Ammon's horn (tissue), 1 donor: ENCODE measurements at places on chromosomes 11 and 22.

- DNase-seq: no peak
Observed at GRCh38 chr22:24421428-24421931, 5.9 kb upstream of the ADORA2A start.

DNA sequence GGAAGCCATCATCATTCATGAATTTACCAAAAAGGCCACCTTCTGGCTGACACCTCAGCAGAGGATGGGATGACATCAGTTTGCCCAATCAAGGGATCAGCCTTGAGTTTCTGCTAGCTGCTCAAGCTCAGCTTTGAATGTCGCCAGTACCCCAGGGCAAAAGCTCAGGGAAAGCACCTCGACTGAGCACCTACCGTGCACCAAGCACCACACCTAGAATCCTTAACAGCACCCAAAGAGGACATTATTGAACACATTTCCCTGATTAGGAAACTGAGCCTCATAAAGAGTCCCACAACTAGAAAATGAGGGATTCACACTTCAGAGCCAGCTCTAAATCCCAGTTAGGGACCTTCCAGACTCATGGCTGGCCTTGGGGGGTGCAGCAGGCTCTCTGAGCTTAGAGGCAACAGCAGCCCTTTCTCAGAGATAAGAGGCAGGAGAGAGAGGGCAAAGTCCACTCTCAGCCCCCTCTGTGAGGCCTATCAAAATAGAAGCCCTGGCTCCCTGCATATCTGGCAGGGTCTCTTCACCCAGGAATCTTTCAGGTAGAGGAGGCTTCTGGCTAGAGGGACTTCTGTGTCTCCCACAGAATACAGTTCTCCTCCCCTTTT lies 13.4 kb upstream of the DAGLA start:
- no peak for DNase-seq

- DNase-seq: no peak
Observed at GRCh38 chr22:30665786-30666185, 1.9 kb downstream of the DUSP18 start.

DNA sequence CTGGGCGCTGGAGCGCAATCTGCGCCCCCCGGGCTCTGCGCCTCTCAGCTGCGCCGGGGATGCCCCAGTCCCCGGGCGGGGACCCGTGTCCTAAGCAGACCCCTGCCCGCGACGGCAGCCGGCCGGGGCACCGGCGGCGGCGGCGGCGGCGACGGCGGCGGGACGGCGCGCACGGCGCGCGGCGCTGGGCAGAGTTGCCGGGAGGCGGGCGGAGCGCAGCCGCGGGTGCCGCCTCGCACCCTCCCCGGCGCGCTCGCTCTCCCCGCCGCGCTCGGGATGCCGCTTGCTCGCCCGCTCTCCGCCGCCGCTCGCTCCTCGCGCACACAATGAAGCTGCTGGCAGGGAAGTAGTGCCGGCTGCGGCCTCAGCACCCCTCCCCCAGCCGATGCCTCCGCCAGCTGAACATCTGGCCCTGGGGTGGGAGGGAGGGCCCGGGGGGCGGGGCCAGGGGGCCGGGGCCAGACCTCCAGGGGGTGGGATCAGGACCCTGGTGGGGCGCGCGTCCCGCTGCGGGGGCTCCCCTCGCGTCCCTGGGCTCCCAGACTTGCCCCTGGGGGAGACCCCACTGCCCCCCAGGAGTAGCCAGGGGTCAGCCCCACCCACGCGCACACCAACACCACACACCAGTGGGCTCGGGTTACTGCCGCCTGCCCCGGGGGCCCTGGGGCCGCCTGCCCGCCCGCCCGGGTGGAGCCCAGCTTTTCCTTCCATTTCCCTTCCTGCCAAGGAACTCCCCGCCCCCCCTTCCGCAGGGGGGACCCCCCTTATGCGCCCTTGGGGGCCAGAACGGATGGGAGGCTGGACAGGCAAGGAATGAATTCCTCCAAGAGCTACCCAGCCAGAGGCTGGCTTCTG lies at the start of gene RCOR2:
TSS of gene RCOR2 (minus strand) at position 328 of the 855 bp plus-strand sequence. CDS start 708 bp downstream, outside the sequence.
- DNase-seq: peak; percentile 91

- no peak for DNase-seq
Observed at GRCh38 chr11:73265853-73266645, 6.1 kb upstream of the P2RY6 start.

DNA sequence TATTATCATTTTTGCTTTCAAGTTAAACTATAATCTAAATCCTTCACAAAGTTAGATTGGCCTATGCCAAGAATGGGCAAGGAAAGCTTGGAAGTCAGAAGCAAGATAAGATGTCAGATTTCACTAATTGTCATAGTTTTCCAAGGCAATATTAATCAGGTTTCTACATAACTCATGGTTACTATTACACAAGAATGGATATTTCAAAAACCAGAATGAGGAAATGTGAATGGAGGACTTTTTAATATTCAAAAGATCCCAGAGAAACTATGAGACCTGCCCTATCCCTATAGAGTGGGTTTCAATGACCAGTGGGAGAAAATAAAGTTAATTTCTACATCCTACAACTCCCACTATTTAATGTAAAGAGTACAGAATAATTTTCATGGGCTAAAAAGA lies 203.2 kb downstream of the CASP12 start:
- DNase-seq: no peak

DNA sequence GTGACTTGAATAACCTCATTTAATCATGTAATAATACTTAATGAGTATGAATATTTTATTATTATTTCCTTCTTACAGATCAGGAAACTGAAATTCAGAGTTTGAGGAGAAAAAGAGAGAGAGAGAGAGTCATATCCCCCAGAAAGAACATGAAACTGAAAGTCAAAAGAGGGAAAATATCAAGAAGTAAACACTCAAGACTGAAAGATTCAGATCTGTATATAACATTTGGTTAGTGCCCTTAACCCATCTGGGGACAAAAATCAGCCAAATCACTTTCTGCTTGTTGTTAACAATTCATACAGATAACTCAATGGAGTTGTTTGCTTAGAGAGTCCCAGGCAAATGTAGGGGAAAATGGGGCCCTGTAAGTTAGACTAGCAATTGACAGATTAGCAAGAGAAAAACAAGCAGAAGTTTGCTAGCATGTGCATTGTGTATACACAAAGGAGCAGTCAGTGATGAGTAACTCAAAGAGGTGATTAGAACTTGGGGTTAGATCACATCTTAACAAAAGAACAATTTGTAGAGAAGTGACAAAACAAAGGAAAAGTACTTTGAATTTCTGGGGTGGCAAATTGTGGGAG lies 25.9 kb upstream of the MMP13 start:
- no peak for DNase-seq

DNA sequence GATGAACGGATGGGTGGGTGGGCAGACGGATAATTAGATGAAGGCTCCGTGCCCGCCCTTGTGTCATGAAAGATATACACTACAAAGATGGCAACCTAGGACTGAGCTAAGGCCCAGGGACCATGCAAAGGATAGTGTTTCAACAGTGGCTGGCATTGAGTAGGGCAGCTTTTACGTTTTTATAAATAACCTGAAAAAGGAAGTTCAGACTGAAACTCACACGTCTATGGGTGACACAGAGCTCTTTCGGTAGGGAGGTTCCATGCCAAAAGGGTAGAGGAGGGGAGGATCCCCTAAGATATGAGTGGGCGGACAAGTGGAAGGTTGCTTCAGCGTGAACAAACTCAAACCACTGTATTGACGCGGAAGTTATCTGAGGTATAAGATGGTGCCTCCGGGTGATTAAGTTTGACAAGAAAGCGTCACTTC lies 90.5 kb downstream of the UBASH3B start:
- peak; percentile 34 for DNase-seq

DNA sequence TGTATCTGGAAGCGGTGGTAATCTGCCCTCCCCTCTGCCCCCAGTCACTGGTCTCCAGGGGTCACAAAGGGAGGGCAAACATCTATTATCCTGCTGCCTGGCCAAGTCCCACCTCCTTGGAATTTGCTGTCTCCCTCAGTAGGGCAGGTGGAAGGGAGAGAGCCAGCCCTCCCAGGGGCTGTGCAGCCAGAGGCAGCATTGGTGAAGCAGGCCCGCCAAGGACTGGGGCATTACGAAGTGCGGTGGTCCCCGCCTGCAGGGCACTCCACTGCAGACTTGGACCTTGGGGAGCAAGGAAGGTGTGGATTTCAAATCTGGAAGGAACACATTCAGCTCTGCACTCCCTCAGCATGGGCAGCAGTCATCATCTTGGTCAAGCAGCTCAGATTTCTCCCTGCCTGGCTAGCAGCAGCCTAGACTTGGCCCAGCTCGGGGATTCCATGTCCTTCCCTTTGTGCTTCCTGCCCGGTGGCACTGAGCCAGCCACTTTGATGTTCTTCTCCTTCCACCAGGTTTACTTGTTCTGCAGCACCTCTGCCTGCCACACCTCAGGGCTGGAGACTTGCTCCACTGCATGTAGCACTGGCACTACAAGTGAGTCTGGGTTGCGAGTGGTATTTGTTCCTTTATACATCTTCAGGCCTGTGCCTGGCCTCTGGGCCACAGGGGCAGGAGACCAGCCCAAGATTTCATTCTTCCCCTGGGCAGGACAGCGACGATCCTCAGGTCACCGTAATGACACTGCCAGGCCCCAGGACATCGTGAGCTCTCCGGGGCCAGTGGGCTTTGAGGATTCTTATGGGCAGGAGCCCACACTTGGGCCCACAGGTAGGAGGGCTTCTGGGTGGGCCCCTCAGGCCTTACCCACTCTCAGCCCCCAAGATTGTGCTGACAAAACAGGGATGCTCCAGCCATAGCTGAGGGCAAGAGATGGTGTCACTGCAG lies 7.4 kb downstream of the ZP1 start:
- no peak for DNase-seq

GRCh38 chr11:34749666-34750659 lies 129.1 kb downstream of the EHF start:
- DNase-seq: peak; percentile 58

DNA sequence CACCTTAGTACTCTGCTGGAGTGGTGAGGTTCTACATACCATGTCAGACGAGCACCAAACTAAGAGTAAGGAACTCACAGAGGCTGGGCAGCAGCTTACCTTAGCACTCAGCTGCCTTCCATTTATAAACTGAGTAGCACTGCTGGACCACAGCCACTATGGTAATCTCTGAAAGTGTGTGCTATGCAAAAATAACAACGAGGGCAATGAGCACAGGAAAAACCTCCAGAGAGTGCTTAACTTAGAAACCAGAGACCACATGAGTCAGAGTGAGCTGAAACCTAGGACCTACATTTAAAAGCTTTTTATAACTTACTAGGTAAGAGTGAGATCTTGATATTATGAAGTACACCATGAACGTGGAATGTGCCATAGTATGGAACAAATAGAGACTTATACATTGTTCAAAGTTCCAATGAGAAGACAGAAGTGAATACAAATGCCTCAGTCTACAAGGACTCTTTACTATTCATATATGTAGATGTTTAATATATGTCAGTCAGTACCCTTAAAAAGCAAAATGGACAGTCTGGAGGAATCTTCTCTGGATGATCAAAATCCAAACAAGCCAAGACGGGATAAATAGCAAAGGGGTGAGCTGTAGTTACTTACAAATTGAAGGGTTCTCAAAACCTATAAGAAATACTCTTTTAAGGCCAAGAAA lies 17.2 kb upstream of the CD59 start:
- no peak for DNase-seq

GRCh38 chr11:122101625-122102291 lies 14.3 kb downstream of the BLID start:
- DNase-seq: peak; percentile 96

- DNase-seq: no peak
Observed at GRCh38 chr11:75291741-75292140, 51.2 kb downstream of the TPBGL start.

GRCh38 chr22:35915477-35916013 lies 113.1 kb downstream of the RBFOX2 start:
- peak; percentile 21 for DNase-seq

DNA sequence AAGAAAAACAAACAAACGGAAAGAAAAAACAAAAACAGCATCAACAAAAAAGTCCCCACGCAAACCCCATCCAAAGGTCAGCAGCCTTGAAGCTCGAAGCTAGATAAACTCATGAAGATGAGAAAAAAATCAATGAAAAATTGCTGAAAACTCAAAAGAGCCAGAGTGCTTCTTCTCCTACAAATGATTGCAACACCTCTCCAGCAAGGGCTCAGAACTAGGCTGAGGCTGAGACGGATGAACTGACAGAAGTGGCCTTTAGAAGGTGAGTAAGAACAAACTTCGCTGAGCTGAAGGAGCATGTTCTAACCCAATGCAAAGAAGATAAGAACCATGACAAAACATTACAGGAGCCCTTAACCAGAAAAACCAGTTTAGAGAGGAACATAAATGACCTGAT lies 18.4 kb upstream of the FTH1 start:
- no peak for DNase-seq

GRCh38 chr11:19995145-19995544 lies 165.1 kb downstream of the DBX1 start:
- no peak for DNase-seq

DNA sequence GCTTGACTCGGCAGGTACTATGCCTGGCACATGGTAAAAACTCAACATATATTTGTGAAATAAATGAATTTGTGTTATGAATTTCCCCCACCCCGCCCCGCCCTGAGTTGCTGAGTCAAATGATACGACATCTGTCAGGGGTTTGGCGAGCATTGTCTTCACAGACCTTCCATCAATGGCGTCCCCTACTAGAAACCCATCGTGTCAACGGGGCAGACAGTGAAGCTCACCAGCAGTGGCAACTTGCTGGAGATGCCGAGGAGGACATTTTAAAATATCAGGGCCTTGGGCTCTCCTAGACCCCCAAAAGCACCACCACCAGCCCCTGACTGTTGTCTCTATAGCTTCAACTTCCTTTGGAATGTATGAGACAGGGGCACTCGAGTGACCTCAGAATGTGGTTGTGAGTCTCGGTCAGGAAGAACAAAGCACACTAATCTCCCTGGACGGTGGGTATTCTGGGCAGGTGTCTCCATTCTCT lies 761 bp upstream of the NXF1 start:
- DNase-seq: no peak

DNA sequence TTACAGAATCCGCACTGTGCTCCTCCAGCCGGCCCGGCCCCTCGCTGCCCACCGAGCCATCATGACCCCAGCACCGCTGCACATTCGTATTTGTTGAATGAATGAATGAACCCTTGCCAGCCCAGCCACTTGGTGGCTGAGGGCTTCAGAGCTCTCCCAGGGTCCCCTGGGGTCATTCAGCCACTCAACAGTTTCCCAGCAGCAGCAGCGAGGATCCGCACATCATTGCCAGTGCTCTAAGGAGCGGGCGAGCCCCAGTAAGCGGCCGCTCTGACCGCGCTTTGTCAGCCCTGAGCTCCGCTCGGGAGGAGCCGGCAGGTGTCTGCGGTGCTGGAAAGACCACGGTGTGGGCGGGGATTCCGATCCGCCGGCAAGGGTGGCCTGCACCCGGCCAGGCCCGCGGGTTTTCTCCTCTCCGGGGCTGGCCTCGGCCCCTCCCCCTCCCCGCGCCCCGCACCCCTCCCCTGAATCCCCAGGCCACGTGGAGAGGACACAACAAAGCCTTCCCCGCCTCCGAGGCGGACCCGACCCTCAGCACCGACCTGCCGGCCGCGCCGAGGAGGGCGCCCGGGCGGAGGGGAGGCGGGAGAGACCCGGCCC lies 563 bp downstream of the BID start:
- DNase-seq: no peak
